Activated CD4-positive, alpha-beta memory T cell treated with anti-CD3 and anti-CD28 coated beads, Interleukin-2, amount 10 ng/mL, durations not matched to agents 7 days and 5 days (primary cell): ENCODE measurements at places on chromosomes 7 and 10.

DNA sequence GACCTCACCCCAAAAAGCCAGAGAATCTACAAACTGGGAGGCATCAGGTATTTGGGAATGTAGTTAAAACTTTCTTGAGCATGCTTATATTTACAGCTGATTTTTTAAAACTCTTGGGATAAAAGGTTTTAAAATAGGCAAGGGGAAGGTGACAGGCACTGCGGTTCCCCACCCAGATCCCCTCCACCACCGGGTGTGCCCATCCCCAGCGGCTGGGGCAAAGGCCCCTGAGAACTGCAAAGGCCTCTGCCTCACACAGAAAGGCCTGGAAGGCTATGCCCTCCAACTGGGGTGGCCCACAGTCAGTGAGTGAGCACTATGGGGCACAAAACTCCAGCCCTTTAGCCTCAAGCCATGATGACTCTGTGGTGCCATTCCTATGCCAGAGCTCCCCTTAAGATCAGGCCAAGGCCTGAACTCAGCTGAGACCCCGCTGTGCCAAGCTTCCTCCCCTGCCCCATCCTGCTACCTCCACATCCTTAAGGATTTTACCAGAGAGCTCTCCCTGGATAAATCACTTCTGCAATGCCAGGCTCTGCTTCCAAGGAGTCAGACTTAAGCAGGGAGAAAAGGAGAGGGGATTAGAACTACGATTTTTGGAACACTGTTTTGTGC lies 299.1 kb downstream of the GRID1 start:
- DNase-seq, result no peak

DNA sequence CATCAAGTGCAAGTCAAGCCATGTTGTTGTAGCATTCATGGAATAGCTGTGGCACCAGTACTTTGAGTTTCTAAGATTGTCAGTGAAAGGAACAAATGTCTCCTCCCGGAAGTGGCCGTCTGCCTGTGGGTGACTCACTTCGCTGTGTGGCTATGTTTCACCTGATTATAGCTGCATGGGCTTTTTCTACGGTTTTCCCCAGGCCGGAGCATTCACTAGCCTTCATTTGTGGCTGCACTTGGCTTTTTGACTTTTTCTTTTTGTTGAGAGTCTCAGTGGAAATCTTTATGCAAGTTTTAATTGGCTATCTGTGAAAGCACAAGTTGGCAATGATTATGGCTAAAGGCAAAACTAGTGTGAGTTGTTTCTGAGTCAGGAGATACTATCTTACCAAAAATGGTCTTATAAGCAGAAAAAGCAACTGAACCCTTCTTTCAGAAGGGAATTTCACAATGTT lies 35.0 kb downstream of the SRI start:
- DNase-seq, result peak; percentile 21

- no peak for DNase-seq
Measured at GRCh38 chr7:67918158-67918557, 921.5 kb downstream of the TYW1 start.

GRCh38 chr7:28804990-28805389 lies 153.1 kb downstream of the TRIL start:
- no peak for DNase-seq

GRCh38 chr7:143256932-143257331 lies 6.3 kb upstream of the GSTK1 start:
- no peak for DNase-seq
